Stimulated activated memory B cell treated with anti-CD40 and anti-IgM and Interleukin-4, amounts not matched to agents 10 μg/mL and 1 μg/mL and 100 μg/mL, for 72 hours (primary cell): ENCODE measurements at places on chromosomes 6 and 20.

- no peak overlapping the region for H3K4me3 ChIP-seq
- H3K27me3 ChIP-seq, result peaks cover 47% of the 10 kb centered on the region
- ATAC-seq, result peak; percentile 9
Observed at GRCh38 chr20:23634044-23634801, 3.5 kb downstream of the CST3 start.

GRCh38 chr6:137722749-137723272 lies 144.2 kb upstream of the TNFAIP3 start:
- no peak for ATAC-seq
- H3K4me3 ChIP-seq, result peak overlapping the region; percentile 29
- H3K27me3 ChIP-seq, result peaks cover 7% of the 10 kb centered on the region
- H3K4me1 ChIP-seq, result peaks cover 5% of the 10 kb centered on the region
- no peaks in the 10 kb centered on the region for H3K36me3 ChIP-seq
- no peak overlapping the region for H3K27ac ChIP-seq

DNA sequence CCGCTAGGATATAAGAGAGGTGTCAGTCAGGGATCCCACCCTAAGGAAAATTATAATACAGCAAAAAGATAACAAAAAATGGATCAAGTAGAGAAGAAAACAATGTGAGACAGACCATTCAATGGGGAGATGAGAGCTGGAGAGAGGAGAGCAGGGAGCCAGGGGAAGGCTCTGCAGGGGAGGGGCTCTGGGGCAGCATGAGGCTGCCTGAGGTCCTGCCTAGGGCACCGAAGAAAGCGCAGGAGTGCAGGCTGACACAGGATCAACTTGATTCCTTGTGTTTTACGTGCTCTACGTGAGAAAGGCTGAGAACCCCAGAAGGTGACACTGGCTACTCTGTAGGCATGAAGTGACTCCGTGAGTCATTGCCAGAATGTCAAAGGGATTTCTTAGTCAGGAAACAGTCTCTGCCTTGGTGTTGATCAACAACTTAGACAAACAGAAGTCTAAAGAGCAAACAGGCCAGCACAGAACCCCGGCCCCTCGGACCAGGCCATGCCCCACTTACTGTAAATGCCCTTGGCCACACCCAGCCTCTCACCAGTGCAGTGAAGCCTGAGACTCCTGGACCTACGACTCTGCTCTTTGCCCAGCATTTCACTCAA lies 290.1 kb upstream of the PRDM1 start:
- H3K27me3 ChIP-seq, result no peaks in the 10 kb centered on the region
- no peak overlapping the region for H3K27ac ChIP-seq
- H3K4me1 ChIP-seq, result peaks cover 33% of the 10 kb centered on the region

DNA sequence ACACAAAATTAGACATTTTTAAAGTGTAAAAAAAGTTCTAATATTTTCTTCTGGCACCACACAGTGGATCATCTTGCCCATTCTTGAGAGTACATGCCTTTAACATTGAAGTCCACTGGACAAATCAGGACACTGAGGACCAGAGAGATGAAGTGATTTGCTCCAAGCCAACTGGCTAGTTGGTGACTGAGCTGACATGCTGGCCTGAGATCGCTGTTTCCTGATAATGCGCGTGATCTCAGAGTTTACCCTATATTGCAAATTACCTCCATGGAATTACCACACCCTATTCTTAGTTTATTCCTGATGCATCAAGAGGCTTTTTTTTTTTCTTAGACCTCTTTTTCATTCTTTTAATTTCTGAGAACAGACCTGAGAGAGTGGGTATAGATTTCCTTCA lies 432.8 kb downstream of the CD83 start:
- H3K4me3 ChIP-seq, result no peak overlapping the region
- no peak overlapping the region for H3K27ac ChIP-seq
- peaks cover 18% of the 10 kb centered on the region for H3K4me1 ChIP-seq
- ATAC-seq, result no peak
- H3K27me3 ChIP-seq, result no peaks in the 10 kb centered on the region

GRCh38 chr6:39321761-39322160 lies 741 bp downstream of the KCNK16 start:
- ATAC-seq, result no peak
- no peak overlapping the region for H3K4me3 ChIP-seq
- H3K27ac ChIP-seq, result no peak overlapping the region
- peaks cover 32% of the 10 kb centered on the region for H3K27me3 ChIP-seq
- H3K4me1 ChIP-seq, result peaks cover 9% of the 10 kb centered on the region
- no peaks in the 10 kb centered on the region for H3K36me3 ChIP-seq

DNA sequence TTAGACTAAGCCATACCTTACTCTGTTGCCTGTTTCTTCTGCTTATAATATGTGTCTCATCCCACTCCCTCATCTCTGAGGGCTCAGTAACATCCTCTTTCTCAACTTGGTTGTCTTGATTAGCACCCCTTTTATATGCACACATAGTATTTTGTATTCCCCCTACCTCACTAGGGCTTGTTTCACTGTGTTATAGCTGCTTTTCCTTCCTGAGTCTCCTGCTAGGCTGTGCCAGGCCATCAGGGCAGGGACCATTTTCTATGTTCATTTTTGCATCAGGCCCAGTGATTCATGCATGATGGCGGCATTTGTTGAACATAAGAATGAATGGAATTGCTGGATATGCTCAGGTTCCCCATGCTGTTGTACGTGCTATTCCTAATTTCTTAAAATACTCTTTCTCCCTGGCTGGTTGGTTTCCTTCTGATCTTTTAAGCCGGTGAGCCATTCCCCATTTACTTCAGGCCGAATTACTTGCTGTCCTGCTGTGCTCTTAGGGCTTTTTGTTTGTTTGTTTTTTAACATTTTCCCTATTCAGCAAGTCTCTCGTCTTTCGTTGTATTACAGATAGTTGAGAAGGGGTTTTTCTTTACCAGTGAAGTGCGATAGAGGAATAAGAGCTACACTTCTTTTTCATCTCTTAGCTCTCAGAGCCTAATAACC lies 183.2 kb downstream of the CARMIL1 start:
- peaks cover 5% of the 10 kb centered on the region for H3K36me3 ChIP-seq
- no peaks in the 10 kb centered on the region for H3K27me3 ChIP-seq
- H3K4me1 ChIP-seq, result no peaks in the 10 kb centered on the region
- no peak overlapping the region for H3K4me3 ChIP-seq
- ATAC-seq, result no peak

GRCh38 chr6:87897663-87898062 lies 150.0 kb upstream of the SPACA1 start:
- ATAC-seq, result no peak
- H3K4me3 ChIP-seq, result no peak overlapping the region
- no peaks in the 10 kb centered on the region for H3K27me3 ChIP-seq
- no peaks in the 10 kb centered on the region for H3K36me3 ChIP-seq
- H3K4me1 ChIP-seq, result peaks cover 7% of the 10 kb centered on the region

- no peaks in the 10 kb centered on the region for H3K27me3 ChIP-seq
- peaks cover 28% of the 10 kb centered on the region for H3K36me3 ChIP-seq
- H3K27ac ChIP-seq, result no peak overlapping the region
- peaks cover 67% of the 10 kb centered on the region for H3K4me1 ChIP-seq
- H3K4me3 ChIP-seq, result no peak overlapping the region
- no peak for ATAC-seq
Observed at GRCh38 chr6:15457121-15457650, 205.6 kb downstream of the DTNBP1 start.

DNA sequence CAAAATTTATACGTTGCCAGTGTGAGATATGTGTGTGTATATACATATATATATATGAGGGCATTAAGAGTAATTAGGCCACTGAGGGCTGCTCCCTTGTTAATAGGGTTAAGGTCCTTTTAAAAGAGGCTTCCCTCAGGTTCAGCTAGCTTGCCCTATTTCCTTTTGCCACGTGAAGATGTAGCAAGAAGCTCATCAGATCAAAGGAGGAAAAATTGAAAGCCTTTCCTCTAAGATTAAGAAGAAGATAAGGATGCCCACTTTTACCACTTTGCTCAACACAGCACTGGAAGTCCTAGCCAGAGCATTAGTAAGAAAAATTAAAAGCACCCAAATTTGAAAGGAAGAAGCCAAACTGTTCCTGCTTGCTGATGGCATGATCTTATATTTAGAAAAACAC lies 33.2 kb upstream of the ISM1 start:
- H3K27ac ChIP-seq, result no peak overlapping the region
- H3K27me3 ChIP-seq, result no peaks in the 10 kb centered on the region
- no peaks in the 10 kb centered on the region for H3K4me1 ChIP-seq

GRCh38 chr20:43043887-43044286 lies 145.8 kb downstream of the PTPRT start:
- H3K4me1 ChIP-seq, result no peaks in the 10 kb centered on the region
- no peak overlapping the region for H3K4me3 ChIP-seq
- H3K27ac ChIP-seq, result no peak overlapping the region
- no peaks in the 10 kb centered on the region for H3K36me3 ChIP-seq
- H3K27me3 ChIP-seq, result no peaks in the 10 kb centered on the region
- no peak for ATAC-seq

DNA sequence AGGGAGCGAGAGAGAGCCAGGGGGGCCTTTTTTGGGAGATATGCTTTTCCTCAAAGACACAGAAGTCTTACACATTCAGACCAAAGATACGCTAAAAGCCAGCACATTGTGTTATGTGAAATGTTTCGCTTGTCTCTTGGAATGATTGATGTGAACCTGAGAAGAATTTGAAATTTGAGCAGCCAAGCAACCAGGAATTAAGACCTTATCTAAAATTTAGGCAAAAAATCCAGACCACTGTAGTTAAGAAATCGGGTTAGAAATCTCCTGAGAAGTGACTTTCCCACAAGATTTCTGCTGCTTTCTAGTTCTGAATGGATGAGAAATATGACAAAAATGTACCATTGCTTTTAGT lies 223.2 kb upstream of the GMDS start:
- no peak for ATAC-seq
- no peak overlapping the region for H3K27ac ChIP-seq
- H3K36me3 ChIP-seq, result no peaks in the 10 kb centered on the region
- peaks cover 62% of the 10 kb centered on the region for H3K27me3 ChIP-seq

DNA sequence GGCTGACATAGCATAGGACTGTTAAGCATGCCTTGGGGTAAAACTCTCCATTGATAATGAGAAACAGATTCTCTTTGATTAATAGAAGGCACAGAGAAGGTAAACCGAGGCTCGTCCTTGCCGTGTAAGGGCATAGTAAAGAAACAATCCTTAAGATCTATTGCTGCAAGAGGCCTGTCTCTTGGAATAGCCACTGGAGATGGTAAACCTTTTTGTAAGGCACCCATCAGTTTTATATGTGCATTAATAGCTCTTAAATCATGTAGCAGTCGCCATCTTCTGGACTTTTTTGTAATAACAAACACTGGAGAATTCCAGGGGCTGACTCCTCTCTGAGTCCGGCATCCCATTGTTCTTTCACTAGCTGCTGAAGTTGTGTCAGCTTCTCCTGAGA lies 8.4 kb upstream of the ABHD12 start:
- no peak overlapping the region for H3K4me3 ChIP-seq
- no peak overlapping the region for H3K27ac ChIP-seq
- peaks cover 6% of the 10 kb centered on the region for H3K36me3 ChIP-seq
- peak; percentile 64 for ATAC-seq
- H3K27me3 ChIP-seq, result peaks cover 13% of the 10 kb centered on the region
- peaks cover 11% of the 10 kb centered on the region for H3K4me1 ChIP-seq

GRCh38 chr20:19626896-19627295 lies 131.2 kb upstream of the RIN2 start:
- H3K4me1 ChIP-seq, result no peaks in the 10 kb centered on the region
- no peak overlapping the region for H3K4me3 ChIP-seq
- H3K27me3 ChIP-seq, result peaks cover 18% of the 10 kb centered on the region
- H3K36me3 ChIP-seq, result no peaks in the 10 kb centered on the region
- no peak for ATAC-seq

- no peaks in the 10 kb centered on the region for H3K36me3 ChIP-seq
- no peak overlapping the region for H3K27ac ChIP-seq
- no peak for ATAC-seq
- H3K4me3 ChIP-seq, result no peak overlapping the region
Observed at GRCh38 chr6:168948002-168948401, 305.6 kb downstream of the THBS2 start.

- ATAC-seq, result peak; percentile 85
- H3K27ac ChIP-seq, result peak overlapping the region; percentile 96
- H3K4me1 ChIP-seq, result peaks cover 77% of the 10 kb centered on the region
- H3K4me3 ChIP-seq, result peak overlapping the region; percentile 98
Observed at GRCh38 chr6:106097411-106098231, 11.5 kb downstream of the PRDM1 start.

DNA sequence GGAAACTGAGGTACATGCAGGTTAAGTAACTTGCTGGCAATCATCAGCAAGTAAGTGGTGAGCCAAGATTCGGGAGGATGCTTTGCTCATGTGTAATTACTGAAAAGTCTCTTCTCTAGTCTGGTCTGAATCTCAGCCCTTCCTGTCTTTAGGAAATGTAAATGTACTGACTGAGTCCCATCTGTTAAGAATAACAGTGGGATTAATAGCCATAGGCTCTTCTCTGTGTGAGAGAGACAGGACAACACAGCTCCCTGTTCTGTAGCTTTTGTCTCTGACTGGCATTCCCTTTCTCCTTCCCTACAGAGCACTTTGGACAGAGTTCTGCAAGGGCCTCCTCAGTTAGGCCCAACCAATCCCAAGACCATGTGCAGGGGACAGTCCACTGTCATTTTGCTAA lies 131.3 kb upstream of the OGFRL1 start:
- no peaks in the 10 kb centered on the region for H3K36me3 ChIP-seq
- no peak for ATAC-seq
- H3K4me1 ChIP-seq, result no peaks in the 10 kb centered on the region

DNA sequence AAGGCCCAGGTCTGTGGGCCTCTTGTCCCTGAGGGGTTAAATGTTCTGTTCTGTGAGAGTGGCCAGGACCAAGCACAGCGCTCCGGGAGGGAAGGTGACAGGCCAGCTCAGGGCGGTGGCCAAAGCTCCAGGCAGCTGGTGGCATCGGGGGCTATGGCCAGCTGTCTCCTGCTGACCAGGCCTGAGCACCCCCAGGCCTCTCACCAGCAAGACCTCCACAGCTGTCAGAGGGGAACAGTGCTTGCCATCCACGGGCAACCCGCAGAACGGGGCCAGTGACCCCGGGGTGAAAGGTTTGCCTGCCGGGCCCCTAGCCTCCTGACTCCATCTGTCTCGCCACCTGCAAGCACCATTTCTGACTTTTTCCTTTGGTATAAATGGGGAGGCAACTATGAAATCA lies 46.0 kb downstream of the EYA2 start:
- no peaks in the 10 kb centered on the region for H3K4me1 ChIP-seq
- peaks cover 10% of the 10 kb centered on the region for H3K27me3 ChIP-seq
- H3K4me3 ChIP-seq, result no peak overlapping the region
- no peak overlapping the region for H3K27ac ChIP-seq

DNA sequence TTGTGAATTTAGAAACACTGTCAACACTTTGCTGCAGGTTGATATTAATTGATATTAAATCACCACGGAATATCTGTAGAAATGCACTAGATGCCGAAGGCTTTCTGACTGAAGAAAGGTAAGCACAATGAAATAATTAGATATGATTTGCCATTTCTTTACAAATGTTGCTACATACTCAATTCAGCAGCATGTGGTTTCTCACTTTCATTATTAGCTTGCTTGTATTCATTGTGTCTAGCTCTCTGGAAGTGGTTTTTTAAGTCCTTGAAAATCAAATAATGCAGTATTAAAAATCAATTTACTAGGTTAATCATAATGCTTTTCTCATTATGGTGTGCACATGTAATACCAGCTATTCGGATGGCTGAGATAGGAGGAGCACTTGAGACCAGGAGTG lies 231.3 kb upstream of the MARCKS start:
- H3K4me1 ChIP-seq, result peaks cover 73% of the 10 kb centered on the region
- no peak for ATAC-seq
- peak overlapping the region; percentile 25 for H3K4me3 ChIP-seq
- H3K27me3 ChIP-seq, result no peaks in the 10 kb centered on the region
- H3K27ac ChIP-seq, result peak overlapping the region; percentile 41
- H3K36me3 ChIP-seq, result peaks cover 14% of the 10 kb centered on the region
